ENCODE measurements at places on chromosomes 16 and 17. TPM values are rescaled to one million over a fixed set of nuclear protein-coding genes. Genes with fewer than 3 reads are reported as not detected.

Gene CACNG3
- total RNA-seq = not detected

Gene SSTR5
- total RNA-seq = not detected

Gene DRC3
- 1.3 TPM for total RNA-seq

Gene ZPBP2
- not detected for total RNA-seq

Gene CACNG1
- not detected for total RNA-seq

Gene FAM171A2
- 3.8 TPM for total RNA-seq

Gene CIBAR2
- total RNA-seq = not detected

Gene KRTAP4-9
- not detected for total RNA-seq

Gene ASPA
- total RNA-seq = not detected

Gene CCL14
- 51.3 TPM for total RNA-seq

Data from thoracic aorta endothelial cell (primary cell).